ENCODE measurements at places on chromosomes 3 and 15.

DNA sequence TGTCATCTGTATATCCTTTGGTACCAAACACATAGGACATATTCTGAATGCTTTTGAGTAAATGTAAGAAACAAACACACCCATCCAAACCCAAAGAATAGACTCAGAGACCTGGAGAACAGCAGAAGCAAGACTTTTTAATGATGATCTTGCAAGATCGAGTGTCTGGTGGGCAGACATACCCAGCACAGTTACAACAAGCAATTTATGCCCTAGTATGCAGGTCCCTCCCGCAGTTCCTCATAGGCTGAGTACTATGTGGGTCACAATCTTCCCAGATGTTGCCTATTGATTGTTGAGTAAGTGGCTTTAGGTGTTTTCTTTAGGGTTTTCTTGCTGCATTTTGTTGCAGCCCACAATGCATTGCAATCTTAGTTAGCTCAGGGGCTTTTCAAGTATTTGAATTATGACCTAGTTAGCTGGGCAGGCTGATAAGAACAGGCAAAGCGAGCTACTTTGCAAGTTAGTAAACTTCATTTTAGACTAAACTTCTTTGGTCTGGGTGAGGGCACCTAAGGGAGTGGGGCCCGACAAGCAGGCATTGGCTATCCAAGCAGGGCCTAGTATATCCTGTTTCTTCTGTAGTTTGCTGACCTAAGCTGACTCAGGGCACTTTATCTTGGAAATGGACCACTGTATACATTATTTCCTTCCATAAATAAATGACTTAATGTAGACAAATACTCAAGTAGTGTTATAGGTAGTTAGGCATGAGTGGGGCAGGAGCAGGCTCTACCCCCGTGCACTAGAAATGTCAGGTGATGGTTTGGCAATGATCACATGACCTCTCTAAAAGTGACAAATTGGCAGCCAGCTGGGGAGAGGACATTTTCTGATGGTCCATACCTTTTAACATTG, 87.3 kb upstream of the LIPC start:
- no peak for DNase-seq

DNA sequence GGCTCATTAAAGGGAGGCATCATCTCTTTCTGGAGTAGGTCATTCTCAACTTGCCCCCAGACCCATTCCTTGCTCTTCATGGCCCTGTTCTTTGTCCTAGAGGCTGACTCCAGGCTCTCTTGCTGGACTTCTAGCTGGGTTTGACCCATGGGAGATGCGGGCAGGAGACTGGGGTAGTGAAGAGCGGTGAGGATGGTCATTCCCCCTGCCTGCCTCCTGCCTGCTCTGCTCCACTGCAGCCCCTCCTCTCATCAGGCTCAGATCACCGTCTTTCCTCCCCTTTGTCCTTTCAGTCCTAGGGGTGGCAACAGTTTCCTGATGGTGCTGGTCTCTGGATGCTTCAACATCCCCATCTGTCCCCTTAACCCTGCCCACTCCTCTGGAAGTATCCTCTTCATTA, 170.9 kb downstream of the ABHD5 start:
- DNase-seq = no peak

DNA sequence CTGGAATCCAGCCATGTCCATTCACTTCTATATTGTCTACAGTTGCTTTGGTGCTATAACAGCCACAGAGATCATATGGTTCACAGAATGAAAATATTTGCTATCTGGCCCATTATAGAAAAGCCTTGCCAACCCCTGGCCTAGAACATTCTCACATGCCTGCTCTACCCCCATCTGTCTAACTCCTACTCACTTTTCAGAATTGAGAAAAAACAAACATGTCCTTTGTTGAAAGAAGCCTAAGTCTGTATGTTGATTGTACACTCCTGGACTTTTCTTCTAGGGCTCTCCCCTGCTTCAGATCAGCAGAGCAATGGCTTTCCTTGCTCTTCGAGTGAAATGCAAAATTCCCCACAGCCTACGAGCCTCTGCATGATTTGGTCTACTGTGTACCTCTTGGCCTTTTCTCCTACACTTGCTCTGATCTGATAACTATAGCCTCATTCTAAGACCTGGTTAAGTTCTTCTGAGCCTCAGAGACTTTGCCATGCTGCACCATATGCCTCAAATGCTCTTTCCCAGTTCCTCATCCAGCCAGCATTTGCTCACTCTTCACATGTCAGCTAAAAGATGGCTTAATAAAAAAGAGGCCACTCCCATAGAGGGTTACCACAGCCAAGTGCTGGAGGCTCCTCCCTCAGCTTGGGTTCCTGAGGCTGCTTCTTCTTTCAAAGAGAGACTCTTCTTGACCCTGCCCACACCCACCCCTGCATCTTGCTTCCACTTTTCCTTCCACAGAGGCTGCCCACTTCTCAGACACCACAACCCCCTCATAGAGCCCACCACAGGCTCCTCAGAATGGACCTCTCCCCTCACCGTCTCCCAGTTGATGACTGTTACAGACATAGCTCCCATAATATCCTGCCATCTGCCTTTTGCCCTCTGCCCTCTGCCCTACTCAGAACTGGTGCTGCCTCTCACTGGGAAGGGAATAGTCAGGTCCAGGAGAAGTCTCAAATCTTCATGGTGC, 22.9 kb upstream of the DCLK3 start:
- DNase-seq = no peak

GRCh38 chr3:160098261-160098908, 109.8 kb downstream of the IL12A start:
- no peak for DNase-seq

Measured in hepatocyte (in vitro differentiated cells).